Ascending aorta (tissue), 2 donors: ENCODE measurements at places on chromosomes 5 and 9. TPM values are rescaled to one million over a fixed set of nuclear protein-coding genes. Genes with fewer than 3 reads are reported as not detected.

The ARHGEF28 gene
- total RNA-seq: 15.1 TPM

The NTRK2 gene
- 23.8 TPM for total RNA-seq

The PCDHGC3 gene
- 51.4 TPM for total RNA-seq

The SLC6A7 gene
- total RNA-seq: not detected

The FYB1 gene
- total RNA-seq: 74.1 TPM

The FREM1 gene
- 0.85 TPM for total RNA-seq

The TOMM5 gene
- 64.5 TPM for total RNA-seq

The WDR38 gene
- total RNA-seq: not detected

The C5orf24 gene
- 36.5 TPM for total RNA-seq

The PCDHA5 gene
- not detected for total RNA-seq

The CMYA5 gene
- total RNA-seq: 1.2 TPM

The WDR31 gene
- total RNA-seq: 0.21 TPM

The C9orf153 gene
- not detected for total RNA-seq

The ARID3C gene
- not detected for total RNA-seq

The TTC1 gene
- total RNA-seq: 13.7 TPM

The TSSK1B gene
- not detected for total RNA-seq

The SPATA31D4 gene
- total RNA-seq: not detected

The TMEM171 gene
- total RNA-seq: not detected

The ZSWIM6 gene
- 8.8 TPM for total RNA-seq

The OR1Q1 gene
- not detected for total RNA-seq

The TRIM7 gene
- 6.1 TPM for total RNA-seq

The CSF2 gene
- not detected for total RNA-seq

The MSX2 gene
- not detected for total RNA-seq

The TMEM174 gene
- total RNA-seq: not detected
